NCI-H1694 (cell line): ENCODE measurements at places on chromosomes 4 and X.

GRCh38 chr4:25788703-25789238 is 74.0 kb downstream of the SEL1L3 start:
- no peak for DNase-seq

DNA sequence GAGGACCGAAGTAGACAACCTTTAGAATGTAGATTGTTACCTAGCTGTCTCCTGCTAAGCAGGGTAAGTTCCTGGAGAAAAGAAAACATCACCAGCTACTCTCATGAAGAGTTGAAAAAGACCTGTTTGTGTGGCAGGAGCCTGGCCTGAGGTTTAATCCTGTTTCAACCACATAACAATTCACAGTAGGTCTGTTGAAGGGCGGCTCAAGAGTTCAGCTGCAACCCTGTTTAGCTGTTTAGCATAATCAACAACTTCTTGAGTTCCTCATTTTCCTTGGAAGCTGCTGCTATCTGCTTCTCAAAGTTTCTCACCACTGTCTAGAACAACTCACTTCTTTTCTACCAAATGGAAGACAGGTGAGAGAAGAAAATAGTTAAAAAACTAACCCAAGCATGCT is 170.4 kb upstream of the TET2 start:
- no peak for DNase-seq

- DNase-seq = no peak
Measured at GRCh38 chrX:6732101-6732500, 197.2 kb upstream of the VCX3A start.

DNA sequence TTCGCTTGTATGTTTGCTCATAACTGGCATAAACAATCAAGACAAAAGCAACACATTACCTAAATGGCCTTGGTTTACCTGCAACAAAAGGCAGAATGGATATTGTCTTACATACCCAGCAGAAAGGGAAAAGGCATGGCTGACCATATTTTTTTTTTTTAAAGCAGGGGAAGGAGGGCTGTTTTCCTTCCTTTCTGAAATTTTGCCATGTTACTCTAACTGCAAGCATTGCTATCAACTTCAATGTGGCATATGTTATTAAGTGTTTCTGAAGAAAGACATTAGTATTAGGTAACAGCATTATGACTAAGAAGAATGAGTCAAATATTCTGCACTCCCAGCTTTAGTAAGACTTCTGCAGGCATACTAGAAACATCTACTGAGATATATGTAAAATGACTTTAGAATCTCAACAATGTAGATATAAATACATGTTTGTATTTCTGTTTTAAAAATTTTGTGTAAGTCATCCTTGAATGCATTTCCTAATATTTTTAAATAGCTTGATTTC is 512.6 kb upstream of the FAM241A start:
- no peak for DNase-seq
